ENCODE measurements at places on chromosomes 11 and 22. TPM values are rescaled to one million over a fixed set of nuclear protein-coding genes. Genes with fewer than 3 reads are reported as not detected.

DNA sequence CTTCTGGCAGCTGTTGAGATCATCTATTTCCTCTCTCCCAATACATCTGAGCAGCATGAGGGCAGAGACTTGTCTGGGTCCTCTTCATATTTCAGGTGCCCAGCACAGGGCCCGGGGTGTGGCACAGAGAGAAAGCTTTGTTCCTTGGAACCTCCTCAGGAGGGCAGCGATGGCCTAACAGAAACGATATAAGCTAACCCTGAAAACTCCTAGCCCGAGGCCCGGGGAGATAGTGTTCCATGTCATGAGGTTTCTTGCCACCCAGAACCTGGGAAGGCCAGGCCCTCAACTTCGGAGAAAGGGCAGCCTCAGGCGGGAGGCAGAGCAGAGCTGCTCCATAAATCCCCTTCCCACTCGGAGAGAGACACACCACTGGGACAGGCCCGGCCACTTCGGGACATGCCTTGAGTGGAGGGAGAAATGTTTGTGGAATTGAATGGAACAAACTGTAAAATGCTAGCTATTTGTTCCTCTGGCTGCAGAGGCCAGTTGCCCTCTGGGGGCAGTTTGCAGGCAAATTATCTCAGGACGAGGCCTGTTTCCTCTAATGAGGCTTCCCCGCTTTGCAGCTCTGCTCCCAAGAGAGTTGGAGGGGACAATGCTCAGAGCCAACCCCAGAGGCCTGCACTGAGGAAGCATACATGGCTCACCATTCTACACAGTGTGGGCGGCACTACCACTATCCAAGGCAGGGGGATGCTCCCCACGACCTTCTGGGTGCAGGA, 11.6 kb downstream of the ARRB1 start:
- DNase-seq = no peak

- no peak for DNase-seq
These were observed 59.7 kb downstream of the FAM83F start for GRCh38 chr22:40054486-40054885.

DNA sequence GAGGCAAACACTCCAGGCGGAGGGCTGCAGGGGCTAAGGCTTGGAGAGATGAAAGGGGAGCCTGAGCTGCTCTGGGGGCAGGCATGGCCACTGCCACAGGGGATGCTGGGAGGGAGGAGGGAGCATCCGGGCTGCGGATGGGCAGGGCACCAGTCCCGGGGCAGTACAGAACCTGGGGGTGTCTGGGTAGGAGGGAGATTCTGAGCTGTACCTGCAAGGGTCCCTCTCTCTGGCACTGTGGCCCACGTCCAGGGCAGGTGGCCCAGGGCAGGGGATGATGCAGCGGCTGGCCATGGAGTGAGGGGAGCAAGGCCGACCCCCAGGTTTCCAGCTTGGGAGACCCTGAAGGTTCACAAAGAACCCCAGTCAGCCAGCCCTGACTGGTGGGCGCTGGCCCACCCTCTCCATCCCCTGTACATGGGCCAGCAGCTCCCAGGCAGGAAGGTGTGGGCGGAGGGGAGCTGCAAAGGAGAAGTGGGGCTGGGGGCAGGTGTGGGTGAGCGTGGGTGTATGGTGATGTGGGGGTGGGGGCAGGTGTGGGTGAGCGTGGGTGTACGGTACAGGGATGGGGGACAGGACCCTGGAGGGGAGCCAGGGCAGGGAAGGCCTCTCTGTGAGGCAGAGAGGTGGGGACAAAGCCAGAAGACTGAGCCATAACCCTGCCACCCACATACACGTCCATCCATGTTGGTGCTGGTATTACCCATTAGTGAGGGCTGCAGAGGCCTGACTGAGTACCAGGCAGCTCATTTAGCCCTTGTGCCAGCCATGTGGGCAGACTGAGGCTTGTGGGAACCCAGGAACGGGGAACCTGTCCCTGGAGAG, 2.2 kb upstream of the TNFRSF13C start:
- no peak for DNase-seq

DNA sequence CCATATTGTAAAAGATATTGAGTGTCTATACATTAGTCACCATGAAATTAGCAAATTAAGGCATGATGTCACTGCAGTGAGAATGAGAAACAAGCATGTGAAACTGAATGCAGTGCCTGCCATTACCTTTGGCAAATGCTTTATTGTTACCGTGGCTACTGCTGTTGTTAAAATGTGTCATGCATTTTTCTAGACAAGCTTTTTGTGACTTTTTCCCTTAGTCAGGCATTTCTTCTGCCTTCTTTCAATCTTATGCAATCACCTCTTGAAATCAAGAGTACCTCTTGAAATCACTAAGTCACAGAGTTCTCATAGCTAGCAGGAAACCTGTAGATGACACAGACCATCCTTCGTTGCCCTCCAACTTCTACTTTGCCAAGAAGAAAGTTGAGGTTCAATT, 461.7 kb upstream of the TENM4 start:
- no peak for DNase-seq

Gene OR5P2
- 1.3 TPM for total RNA-seq

Measured in GM23338 (cell line).